ENCODE measurements at places on chromosomes 16 and 17.

DNA sequence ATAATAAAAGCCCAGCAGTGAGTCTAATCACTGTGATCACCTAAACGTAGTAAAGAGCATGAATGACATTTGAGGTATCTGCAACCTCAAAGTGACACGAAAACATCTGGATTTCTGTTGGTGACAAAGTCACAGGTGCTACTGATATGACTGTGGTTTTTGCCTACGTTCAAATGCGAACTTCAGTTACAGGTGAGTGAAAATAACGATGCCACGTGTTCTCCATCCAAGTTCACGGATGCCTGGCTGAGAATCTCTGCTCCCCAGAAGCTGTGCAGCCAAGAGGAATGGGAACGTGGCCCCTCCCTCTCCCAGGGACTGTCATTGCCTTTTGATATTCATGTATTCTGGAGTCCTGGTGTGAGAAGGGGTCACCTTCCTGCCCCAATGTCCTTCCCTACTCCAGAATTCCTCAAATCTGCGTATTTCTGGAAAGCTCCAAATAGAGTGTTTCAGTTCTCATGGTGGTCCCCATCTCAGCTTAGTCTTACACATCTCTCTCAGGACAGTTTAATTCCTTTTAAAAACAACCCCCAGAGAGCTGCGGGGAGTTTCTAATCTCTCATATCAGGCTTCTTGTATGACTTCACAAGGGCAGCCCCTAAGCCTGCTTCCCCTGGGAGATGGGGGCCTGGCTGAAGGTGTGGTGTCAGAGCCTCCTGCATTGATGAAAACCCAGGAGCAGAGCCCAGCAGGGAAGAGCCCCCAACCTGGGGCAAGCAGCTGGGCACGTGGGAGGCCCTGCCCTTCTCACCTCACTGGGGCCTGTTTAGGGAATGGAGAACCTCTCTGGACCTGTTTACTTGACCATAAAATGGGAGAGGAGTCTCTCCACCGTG, 25.8 kb downstream of the PIK3R5 start:
- DNase-seq, result no peak

DNA sequence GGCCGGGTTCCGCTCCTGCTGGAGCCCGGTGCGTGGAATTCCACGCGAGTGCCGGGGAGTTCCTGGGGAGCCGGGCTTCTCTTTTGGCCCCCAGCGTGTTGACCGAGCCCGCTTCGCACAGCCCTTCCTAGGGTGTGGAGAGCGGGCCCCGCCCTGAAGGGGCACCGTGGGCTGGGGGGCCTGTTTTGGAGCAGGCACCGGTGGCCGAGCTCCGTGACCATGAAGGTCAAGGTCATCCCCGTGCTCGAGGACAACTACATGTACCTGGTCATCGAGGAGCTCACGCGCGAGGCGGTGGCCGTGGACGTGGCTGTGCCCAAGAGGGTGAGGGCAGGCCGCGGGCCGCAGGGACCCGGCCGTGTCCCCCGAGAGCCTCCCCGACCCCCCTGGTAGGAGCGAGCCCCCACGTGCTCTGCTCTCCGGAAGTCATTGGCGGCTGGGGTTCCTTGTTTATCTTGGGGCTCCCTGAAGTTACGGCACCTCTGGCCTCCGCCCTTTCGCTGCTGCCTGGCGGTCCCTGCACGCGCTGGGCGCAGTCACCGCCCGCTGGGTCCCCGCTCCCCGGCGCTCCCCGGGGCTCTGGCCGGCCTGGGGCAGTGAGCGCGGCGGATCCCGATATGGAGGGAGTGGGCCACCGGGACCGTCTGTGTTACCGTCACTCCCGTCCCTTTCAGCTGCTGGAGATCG, 528 bp downstream of the HAGHL start:
- DNase-seq, result no peak

GRCh38 chr17:13601322-13601775, 380 bp downstream of the HS3ST3A1 start:
- no peak for DNase-seq

DNA sequence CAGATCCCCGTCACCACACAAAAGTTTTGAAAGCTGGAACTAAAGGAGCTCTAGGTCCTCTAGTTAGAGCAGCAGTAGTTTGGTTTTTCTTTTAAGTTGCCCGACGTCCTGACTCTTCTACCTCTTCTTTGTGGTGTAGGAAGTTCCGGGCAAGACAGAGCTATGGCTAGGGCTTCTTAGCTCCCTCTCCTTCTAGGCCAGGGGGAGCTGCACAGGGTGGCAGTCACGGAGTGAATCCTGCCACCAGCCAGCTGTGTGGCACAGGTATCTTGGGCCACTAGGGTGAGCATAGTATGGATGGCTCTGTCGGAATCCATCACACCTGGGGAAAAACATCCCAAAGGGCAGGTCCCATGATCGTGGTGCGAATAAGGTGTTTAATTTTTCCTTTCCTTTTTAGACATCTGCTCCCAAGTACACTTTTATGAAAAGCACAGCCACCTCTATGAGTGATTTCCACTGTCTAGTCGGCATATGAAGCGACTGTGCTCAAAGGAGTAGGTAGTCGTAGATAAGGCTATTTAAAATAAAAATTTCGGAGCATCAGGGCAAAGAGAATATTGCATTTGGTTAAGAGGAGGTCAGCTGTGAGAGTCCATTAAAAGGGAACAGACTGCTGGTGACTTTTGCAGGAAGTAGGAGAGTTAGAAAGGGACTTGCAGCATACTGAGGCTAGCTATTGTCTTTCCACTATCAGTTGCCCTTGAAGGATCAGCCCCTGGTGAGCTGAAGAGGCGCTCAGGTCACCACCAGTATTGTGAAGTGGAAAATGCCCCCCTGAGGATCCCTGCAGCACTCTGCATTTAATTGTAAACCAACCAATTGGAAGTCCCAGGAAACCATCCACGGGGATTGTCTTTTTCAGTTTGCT, 2.1 kb downstream of the PRKCA start:
- peak; percentile 90 for DNase-seq

GRCh38 chr17:82674656-82675475, 23.6 kb downstream of the RAB40B start:
- no peak for DNase-seq

- no peak for DNase-seq
Measured at GRCh38 chr17:68221786-68222185, 26.1 kb upstream of the AMZ2 start.

DNA sequence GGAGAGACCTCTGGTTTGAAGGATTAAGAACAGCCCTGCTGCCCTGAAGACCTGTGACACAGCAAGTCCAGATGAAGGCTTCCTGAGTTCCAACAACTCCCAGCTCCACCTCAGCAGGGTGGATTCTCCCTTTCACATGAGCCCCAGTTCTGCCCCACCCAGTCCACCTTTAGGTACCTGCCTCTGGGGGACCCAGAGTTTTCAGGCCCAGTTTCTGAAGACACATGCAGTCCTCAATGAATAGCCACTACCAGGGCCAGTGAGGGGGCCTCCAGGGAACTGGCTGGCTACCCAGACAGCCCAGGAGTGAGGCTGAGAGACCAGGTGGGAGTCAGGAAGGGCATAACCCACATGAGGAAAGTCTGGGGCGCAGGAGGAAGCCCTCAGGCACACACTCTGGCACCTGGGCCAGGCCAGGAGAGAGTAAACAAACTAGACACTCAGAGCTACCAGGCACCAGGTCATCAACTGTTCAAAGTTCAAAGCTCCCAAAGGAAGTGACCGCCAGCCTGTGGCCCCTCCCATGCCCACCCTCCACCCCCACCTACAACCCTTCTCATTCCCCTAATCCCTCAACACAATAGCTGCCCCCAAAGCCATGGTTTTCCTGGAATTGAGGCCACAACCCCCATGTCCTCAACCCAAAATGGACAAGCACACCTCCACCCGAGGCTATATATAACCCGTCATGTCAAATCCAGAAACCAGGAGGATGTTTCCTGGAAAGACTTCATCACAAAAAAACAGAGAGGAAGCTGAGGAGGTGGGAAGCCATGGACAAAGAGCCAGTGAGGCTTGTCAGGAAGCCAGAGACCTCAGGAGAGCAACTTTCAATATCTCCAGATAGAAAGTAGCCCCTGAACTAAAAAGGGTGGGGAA, 2.1 kb downstream of the MYO18A start:
- DNase-seq, result no peak

GRCh38 chr17:9668517-9668916, 23.2 kb downstream of the USP43 start:
- DNase-seq, result peak; percentile 77

- DNase-seq, result no peak
Measured at GRCh38 chr17:72388765-72389473, 268.1 kb downstream of the SOX9 start.

DNA sequence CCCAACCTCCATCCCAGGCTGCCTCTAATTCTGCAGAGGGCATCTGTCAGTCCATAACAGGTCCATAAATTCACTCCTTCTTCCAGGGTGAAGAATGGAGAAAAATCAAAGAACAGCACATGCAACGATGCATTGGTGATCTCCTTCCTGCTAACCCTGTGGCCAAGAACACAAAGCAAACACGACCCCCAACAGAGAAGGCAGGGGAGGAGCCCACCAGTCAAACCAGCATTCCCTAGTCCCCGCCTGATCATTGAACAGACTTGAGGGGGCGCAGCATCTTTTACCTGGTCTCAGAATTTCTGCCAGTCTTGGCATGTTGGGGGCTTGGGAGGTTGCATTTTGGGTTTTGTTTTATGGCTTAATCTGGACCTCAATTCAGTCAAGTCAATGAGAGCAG, 476.0 kb downstream of the SLC39A11 start:
- DNase-seq, result peak; percentile 50

DNA sequence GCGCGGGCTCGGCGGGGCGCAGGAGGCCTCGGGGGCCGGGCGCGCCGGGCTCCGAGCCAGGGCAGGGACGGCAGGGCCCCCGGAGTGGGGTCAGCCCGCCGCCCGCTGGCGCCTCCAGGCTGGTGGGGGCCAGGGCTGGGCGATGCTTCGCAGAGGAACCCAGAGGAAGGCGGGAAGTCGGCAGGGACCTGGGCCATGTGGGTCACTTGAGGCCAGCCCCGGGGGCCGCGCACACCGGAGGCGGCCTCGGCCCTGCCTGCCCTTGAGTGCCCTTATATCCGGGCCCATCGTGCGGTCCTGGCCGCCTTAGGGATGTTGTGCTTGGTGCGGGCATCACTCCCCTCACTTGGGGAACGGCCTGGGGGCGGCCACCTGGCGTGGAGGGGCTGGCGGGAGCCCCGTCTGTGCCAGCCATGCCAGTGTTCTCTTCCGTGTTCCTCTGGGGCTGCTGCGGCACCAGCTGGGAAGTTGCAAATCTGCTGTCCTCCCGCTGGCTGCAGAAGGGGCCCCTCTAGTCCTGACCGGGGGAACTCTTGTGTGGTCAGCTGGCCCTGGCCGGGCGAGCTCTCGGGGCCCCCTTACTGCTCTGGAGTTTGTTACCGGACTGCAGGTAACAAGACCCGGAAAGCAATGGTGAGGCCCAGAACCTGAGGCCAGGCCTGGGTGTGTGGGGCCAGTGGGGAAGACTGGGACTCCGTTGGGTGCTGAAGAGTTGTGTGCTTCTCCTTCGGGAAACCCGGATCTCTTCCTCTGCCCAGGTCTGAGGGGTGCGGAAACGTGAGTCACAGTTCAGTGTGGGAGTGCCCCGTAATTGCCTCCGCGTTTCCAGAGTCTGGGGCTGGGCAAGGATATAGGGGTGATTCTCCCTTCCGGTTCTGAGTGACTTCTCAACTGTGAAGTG, 849 bp downstream of the CAPN15 start:
- DNase-seq, result peak; percentile 57

- DNase-seq, result peak; percentile 93
Measured at GRCh38 chr17:42531455-42532354, 4.3 kb upstream of the NAGLU start.

GRCh38 chr17:56833057-56833808, 487 bp downstream of the C17orf67 start:
- peak; percentile 56 for DNase-seq

DNA sequence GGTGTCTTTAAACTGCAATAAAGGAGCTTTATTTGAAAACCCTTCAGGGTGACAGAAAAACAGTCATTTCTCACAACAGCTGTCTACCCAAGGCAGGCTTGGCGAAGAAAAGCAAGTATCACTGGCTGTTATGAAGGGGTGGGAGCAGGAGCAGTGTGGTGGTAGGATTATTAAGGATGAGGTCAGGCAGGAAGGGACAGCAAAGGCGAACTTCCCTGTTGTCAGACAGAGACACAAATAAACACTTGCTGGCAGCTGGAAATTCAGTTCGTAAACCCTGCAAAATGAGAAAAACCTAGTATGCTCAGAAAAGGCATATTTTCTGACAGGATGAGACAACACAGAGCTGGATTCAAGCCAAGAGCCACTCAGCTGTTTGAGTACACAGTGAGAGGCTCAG, 416.3 kb upstream of the CDH5 start:
- no peak for DNase-seq

DNA sequence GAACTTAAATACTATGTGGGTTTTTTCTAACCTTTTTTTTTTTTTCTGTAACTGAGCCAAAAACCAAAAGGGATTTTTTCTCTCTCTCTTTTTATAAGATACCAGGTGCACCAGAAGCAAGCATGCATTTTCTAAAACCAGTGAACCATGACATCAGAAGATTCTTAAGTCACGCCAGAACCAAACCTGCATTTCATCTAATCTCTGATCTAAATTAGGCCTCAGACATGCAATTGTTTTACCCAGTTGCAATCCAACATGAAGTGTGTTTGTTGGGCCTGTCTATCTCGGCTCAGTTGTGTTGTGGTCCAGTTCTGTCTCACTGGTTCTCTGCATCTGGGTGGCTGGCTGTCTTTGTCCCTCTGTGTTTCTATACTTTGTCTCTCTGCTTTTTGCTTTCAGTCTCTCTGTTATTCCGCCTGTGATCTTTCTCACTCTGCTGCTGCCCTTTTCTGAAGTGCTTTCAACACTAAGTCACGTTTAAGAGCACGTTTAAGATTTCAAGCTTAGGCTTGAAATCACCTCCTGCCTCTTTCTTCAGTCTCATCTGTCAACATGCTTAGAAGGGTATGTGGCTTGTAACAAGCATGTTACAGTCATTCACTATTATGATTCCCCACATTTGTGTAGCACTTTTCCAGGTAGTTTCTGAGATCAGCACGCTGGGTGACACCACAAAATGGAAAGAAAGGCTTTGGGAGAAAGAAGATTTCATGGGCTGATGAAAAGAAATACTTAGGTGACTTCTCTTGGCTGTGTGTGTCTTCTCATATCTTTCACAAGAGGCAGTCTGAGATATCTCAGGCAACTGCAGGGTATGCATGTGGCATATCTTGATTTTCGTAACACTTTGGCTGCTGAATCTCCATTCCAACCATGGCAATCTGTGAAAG, 488.9 kb downstream of the SHISA9 start:
- DNase-seq, result peak; percentile 54

DNA sequence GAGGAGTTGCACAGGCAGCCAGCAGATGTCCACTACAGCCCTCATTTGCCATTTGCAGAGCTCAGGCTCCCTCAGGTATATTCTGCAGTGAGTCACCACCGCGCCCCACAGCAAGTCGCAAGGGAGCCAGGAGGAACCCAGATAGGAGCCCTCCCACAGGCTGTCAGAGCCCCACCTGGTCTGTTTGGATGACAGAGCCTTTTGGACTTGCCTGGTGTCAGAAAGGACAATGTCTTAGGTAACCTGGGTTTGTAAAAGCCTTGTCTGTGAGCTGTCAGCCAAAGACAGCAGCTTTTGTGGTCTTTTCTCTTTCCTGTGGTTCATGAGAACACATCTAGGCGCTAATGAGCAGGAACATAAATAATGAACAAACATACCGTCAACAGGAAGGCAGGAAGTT, 70.9 kb downstream of the GNAO1 start:
- no peak for DNase-seq

GRCh38 chr17:82103553-82104451, 5.8 kb upstream of the FASN start:
- DNase-seq, result peak; percentile 92

GRCh38 chr17:44842748-44843147, 4.9 kb upstream of the HIGD1B start:
- peak; percentile 82 for DNase-seq

GRCh38 chr17:80882926-80883685, 108.5 kb upstream of the CHMP6 start:
- no peak for DNase-seq

- DNase-seq, result no peak
Measured at GRCh38 chr17:61202564-61202963, 197.1 kb upstream of the TBX2 start.

All from mesendoderm (in vitro differentiated cells).